ENCODE measurements at places on chromosomes 2 and 18.

GRCh38 chr2:18484625-18485024 lies 75.8 kb downstream of the RDH14 start:
- DNase-seq: no peak

GRCh38 chr2:11093467-11093866 lies 61.8 kb upstream of the SLC66A3 start:
- DNase-seq: no peak

DNA sequence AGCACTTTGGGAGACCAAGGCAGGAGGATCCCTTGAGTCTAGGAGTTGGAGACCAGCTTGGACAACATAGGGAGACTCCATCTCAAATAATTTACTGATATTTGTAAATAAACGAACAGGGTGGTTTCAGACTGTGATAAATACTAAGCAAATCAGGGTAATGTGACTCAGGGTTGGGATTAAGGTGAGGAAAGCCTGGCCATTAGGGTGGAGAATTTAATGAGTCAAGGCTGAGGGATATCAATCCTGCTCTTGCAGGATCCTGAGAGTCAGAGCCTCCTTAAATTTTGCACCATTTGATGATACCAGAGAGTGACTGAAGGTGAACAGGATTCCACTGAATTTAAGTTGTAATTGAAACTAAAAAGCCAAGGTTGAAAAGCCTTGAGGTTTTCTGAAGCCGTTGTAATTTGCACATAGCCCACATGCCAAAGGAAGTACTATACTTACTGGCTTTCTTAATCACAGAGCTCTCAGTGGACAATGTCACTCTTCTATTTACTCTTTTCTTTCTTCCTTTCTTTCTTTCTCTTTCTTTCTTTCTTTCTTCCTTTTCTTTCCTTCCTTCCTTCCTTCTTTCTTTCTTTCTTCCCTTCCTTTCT lies 28.6 kb upstream of the AP1S3 start:
- DNase-seq: no peak

- no peak for DNase-seq
These were observed 1272.5 kb upstream of the CDH2 start for GRCh38 chr18:29449424-29449823.

- DNase-seq: no peak
These were observed 18.4 kb downstream of the PREPL start for GRCh38 chr2:44342854-44343253.

DNA sequence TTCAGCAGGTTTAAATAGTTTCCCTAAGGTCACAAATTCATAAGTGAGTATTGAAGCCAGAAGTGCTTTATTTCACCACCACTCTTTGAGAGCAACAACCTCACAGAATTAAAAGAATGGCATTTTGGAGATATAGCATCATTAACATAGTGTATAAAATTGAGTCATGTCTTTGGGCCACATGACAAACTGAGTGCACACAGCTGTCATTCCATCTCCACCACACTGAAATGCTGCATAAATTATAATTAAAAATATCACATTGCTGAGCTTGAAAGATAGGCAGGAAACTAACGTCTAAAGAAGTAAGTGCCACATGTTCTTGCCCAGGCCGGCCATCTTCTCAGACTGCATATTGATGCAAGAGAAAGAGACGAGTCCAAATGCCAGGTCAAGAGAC lies 897.9 kb upstream of the CNTNAP5 start:
- no peak for DNase-seq

DNA sequence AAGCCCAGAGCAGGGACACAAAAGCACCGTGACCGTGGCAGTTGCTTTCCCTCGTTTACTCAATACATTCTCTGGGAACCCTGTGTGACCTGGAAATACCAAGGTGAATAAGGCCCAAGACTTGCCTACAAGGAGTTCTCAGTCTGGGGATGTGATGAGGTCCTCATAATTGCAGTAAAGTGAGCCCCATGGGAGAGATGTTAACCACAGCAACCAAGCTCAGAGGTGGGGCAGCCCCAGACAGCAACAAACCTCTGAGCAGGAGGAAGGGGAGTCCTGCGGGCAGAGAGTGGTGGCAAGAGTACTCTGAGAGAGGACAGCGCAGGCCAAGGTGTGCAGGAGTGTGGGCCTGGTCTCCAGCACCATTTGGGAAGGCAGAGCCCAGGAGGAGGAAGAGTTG lies 91.6 kb downstream of the TTC32 start:
- DNase-seq: no peak

GRCh38 chr2:236769981-236770671 lies 200.5 kb downstream of the ACKR3 start:
- no peak for DNase-seq

GRCh38 chr2:124241-124880 lies 78.1 kb upstream of the FAM110C start:
- DNase-seq: no peak

- DNase-seq: no peak
These were observed 11.4 kb downstream of the MROH2A start for GRCh38 chr2:233789554-233789953.

DNA sequence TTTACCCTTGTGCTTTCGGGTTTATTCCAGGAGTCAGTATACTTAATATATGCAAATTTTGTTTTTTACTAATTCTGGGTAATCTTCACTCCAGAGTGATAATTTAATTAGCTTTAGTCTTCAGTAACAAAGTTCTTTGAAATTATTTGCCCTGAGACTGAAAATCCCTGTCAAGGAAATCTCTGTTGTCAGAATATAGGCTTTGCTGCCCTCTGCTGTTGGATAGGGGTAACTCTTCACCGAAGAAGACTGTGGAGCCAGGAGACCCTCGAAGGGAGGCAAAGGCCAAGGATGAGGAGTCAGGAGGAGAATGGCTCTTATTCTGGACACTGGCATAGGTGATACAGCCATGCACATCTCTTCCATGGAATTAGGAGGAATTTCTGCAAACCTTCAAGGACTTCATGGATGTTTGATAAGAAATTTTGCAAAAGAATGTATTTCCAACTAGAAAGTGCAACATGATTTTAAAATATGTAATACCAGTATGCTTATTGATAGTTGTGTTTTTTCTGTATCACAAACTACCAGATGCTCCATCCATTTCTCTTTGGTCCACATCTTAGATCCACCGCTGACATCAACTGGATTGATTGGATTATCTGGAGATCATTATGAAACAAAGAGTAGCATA lies 182.3 kb downstream of the RDH14 start:
- no peak for DNase-seq

DNA sequence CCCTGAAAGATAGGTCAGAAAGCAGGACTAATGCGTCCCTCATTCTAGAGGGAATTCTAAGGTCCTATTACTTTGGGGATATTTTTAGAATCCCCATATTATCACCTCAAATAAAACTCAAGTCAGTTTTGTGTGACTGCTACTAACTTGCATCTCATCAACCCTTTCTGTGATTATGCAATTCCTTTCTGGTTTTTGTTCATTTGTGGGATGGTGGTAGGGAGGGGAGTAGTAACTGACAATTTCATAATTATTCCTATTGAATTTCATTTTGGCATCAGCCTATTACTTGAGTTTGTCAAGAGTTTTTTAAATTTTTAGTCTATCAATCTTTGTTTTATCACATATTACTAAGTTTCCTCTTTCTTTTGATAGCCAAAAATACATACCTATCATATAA lies 28.4 kb upstream of the TANK start:
- DNase-seq: no peak

GRCh38 chr18:57859314-57859713 lies 56.2 kb upstream of the ATP8B1 start:
- peak; percentile 25 for DNase-seq

DNA sequence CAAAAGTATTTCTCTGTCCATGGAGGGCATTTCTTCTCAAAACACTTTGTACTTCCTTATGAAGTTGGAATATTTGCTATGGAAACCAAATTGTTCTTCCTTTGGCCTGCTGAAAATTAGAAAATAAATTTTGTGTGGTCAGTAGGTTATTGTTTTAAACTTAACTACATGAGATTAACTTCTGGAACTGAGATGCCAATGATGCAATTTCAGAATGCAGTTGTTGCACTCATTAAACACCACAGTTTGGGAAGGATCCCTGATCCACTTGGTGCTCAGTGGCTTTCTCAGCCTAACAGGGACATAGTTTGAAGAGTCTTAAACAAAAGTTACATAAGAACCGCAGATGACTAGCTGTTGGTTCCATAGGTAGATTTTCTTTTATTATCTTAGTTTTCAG lies 23.3 kb upstream of the IL1R1 start:
- no peak for DNase-seq

DNA sequence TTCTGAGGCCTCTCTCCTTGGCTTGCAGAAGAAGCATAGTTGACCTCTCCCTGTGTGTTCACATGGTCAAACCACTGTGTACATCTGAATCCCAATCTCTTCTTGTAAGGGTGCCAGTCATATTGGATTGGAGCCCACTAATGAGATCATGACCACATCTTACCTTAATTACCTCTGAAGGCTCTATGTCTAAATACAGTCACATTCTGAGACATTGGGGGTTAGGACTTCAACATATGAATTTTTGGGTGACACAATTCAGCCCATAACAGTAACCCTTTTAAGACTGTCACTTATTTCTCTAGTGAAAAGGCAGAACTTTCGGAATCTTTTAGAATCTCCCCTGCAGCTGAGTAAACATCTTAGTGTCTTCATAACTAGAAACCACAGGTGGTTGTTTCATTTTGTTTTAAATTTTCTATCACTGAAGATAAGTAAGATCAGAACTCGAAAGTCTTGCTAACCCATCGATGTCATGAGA lies 33.3 kb downstream of the BMP10 start:
- no peak for DNase-seq

DNA sequence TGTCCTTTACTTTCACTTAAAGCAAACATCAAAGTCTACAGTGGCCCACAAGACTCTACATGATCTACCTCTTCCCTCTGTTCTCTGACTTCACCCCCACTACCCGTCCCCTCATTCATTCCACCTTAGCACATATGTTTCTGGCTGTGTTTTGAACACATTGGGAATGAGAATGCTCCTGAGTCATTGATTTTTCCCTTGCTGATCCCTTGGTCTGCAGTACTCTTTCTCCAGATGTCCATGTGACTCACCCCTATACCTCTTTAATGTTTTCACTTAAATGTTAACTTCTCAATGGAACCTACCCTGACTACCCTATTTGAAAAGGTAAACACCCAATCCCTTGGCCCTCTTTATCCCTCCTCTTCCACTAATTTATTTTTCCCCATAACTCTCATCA lies 30.7 kb upstream of the FRZB start:
- DNase-seq: no peak

DNA sequence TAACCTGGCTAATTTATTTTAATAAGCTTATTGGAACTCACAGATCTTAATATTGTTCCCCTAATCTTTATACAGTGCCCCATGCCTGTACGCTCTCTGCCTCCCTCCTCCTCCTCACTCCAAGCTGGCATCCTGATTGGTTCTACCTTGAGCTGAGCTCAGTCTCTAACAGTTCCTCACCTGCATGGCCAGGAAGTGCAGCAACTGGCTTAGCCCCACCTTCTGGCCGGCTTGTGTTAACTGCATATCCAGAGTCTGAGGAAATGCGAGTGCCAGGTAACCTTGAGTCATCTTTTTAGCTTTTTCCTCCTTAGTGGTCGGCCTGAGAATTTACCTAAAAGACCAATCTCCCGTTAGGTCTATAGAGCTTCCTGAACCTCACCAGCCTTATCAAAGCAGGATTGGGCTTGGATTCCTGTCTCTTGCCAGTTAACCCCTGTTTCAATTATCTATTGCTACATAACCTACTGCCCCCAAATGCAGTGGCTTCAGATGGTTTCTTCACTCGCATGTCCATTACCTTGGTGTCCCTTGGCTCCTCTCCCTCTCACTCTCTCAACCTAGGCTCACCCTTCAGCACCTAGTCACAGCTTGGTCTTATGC lies 89.5 kb upstream of the STK39 start:
- DNase-seq: peak; percentile 3

Data from SW 1271 (cell line).